Esophagus mucosa (tissue), 1 donor: ENCODE measurements at places on chromosomes 13 and 19. TPM values are rescaled to one million over a fixed set of nuclear protein-coding genes. Genes with fewer than 3 reads are reported as not detected.

- no peak for ATAC-seq
Observed at GRCh38 chr13:76449716-76450115, 436.5 kb downstream of the KCTD12 start.

TPT1 gene
- 4,303 TPM for total RNA-seq

DNA sequence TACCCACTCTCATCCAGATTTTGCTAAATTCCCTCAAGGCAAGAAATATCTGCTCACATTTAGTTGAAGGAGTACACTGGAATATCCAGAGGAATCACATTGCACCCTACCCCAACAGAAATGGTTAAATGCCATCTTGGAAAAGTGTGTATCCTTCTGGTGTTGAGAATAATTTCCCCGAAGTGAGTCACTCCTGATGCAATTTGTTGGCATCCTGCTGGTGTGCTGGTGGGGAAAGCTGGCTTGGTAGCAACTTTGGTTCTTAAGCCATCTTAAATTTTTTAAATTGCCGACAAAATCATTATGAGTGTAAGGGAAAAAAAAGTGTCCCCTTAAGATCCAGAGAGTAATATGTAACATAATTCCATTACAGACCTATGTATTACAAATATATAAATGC is 337.3 kb upstream of the DACH1 start:
- ATAC-seq, result no peak

SOX1 gene
- not detected for total RNA-seq

DNA sequence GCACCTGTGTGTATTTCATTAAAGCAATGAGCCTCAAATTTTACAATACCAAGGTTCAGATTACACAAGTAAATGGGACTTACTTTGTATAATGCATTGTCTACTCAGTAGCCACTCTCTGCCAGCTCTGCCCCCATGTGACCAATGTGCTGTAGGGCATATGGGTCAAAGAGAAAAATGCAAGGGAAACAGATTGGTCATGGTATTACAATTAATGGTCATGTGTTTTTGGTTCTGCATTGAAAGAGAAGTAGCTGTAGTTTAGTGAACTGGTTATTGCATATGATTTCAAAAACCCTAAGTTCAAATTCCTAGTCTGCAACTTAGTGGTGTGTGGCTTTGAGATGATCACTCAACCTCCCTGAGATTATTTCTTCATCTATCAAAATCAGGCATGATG is 545.4 kb downstream of the SUCLA2 start:
- ATAC-seq, result no peak

- ATAC-seq, result peak; percentile 10
Observed at GRCh38 chr19:13118424-13119193, 545 bp downstream of the NACC1 start.

ZNF723 gene
- not detected for total RNA-seq

- no peak for ATAC-seq
Observed at GRCh38 chr13:40236566-40237168, 429.8 kb downstream of the FOXO1 start.

DNA sequence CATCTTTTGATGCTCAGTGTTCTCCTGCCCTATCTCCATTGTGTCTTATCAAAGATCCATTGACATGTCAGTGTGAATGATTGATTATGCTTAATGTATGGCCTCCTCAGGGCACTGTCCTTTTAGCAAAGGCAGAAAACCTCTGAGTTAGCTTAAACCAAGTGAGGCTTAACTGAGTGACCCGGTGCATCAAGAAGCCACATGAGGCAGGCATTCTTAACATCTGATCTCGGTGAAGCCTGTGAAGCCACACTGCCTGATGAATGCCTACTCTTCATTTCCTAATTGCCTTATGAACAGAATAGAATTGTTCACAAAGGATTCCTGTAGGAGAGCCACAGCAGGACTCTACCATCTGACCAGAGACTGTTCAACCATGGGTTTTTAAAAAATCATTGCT is 168.1 kb upstream of the SOX21 start:
- ATAC-seq, result no peak

- ATAC-seq, result no peak
Observed at GRCh38 chr13:83815598-83815997, 66.7 kb downstream of the SLITRK1 start.
